MCF 10A (cell line): ENCODE measurements at places on chromosomes 2 and 18. TPM values are rescaled to one million over a fixed set of nuclear protein-coding genes. Genes with fewer than 3 reads are reported as not detected.

- DNase-seq = peak; percentile 13
Measured at GRCh38 chr2:144437636-144438035, 82.3 kb downstream of the ZEB2 start.

DNA sequence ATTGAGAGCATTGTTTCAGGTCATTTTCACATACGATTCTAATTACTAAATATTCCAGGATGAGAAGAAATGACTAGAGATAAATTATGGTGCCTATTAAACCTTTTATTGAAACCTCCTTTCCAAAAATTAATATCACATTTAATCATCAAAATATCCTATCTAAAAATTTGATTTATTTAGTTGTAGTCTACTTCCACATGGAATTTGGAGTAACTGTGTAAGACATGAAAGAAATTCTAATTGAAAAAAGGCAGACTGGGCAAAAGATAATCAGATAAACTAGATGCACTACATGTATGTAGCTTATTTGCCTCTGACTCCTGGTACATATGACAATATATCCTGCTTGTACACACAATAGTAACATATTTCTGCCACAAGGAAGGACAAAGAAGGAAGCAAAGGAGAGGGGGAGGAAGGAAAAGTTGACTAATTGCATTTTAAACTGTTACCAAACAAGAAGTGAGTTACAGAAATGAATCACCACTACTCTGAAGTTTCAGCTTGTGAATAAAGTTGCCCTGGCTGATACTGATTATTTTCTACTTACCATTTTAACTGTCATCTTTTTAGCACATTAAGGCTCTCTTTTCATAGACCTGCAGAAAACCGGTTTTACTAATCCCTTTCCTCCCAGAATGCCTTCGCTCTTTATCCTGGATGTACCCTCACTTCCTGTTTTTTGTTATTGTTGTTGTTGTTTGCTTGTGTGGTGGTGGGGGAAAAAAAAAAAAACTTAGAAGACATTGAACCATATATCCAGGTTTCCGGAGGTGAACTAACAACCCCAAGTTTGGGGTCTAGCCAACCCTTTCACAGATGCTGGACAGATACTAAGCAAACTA is 28.4 kb downstream of the NRXN1 start:
- DNase-seq = peak; percentile 23

GNLY gene
- total RNA-seq = not detected in 2 replicates

DNA sequence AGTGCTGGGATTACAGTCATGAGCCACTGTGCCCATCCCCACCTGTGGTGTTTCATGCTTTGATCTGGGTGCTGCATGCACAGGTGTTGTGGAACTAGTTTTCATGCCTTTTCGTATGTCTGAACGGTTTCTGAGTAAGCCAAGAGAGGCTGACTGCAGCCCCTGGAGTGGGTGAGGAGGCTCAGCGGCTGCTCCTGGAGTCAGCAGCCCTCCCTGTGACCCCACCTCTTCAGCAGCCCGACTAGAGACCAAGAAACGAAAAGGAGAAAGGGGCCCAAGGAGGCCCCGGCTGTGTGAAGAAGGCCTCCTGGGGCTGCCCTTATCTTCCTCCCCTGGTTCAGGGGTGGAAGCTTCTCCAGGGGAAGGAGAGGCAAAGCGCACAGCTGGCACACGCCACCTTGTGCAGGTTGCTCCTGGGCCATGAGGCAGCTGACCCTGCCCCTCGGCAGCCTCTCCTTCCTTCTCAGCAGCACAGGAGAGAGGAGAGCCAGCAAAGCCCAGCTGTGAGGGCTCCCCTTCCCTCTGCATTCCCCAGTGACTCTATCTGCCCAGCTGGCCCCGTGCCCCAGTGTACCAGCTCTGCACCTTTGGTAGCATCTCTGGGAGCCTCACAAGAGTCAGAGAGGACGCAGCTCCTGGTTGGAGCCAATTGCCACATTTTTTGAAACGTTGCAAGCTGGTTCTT is 182.5 kb upstream of the HS6ST1 start:
- DNase-seq = no peak

NRP2 gene
- 6.7 and 10.3 TPM in 2 replicates for total RNA-seq

DNA sequence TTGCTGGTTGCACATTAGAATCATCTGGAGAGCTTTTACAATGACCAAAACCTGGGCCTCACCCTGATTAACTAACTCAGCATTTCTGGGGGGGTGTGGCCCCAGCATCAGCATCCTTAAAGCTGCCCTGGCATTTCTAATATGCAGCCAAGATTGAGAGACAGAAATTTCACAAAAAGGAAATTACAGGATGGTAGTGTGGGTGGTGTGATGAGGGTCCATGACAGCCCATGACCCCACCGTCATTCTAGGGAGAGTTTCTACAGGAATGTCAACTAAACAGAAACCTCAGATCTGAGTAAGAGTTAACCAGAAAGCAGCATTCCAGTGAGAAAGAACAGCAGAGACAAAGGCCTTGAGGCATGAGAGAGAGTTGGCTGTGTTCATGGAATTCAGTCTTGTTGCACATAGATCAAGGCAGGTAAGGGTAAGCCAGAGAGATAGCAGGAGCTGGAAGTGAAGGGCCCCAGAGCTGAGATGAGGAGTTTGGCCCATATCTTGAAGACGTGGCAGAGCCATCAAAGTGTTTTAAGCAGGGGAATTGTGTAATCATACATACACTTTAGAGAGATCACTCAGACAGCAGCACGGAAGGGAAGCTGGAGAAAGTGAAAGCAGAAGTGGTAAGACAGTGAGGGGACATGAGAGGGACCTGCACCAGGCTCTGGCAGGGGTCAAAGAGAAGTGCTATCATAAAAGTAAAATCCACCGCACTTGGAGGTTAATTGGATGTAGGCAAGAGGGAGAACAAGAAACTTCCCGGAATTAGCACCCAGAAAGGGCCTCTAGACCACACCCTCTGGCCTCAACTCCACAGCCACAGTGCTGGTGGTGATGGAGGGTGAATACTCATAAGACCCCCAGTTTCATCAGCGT is 7.8 kb upstream of the TRABD2A start:
- peak; percentile 59 for DNase-seq

- DNase-seq = no peak
Measured at GRCh38 chr2:21356086-21356856, 232.5 kb downstream of the TDRD15 start.

- no peak for DNase-seq
Measured at GRCh38 chr2:210660-211059, 53.2 kb downstream of the SH3YL1 start.

DNA sequence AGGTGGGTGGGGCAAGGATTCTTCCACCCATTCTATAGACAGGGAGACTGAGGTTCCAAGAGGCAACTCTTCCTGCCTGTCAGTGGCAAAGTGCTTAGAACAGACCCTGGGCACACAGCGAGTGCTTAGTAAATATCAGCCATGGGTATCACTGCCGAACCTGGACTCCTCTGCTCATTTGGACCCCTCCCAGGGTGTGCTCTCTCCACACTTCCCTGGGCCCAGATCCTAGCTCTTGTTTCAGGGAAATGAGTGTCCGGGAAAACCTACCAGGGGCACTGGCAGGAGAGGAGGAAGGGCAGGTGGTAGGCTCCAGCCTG is 136.3 kb downstream of the CYP26B1 start:
- DNase-seq = no peak

SCRN3 gene
- total RNA-seq = 27.3 and 28.2 TPM in 2 replicates

DNA sequence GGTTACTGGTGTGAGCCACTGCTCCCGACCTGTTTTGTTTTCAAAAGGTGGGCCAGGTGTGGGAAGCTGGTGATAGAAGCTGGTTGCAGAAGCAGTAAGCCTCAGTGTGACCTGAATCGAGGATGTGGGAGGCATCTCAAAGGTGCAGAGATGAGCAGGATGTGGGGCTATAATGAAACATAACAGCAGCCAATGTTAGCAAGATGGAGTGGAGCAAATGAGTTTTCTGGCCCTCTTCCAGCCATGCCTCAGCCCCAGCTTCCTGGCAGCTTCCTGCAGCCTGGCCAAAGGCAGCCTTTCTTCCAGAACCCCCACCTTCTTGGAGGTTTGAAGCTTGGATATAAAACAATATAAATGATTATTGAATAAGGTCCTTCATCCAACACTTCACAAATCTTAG is 184.8 kb downstream of the NCK2 start:
- DNase-seq = no peak

- DNase-seq = no peak
Measured at GRCh38 chr2:36573165-36573564, 24.8 kb downstream of the FEZ2 start.

DNA sequence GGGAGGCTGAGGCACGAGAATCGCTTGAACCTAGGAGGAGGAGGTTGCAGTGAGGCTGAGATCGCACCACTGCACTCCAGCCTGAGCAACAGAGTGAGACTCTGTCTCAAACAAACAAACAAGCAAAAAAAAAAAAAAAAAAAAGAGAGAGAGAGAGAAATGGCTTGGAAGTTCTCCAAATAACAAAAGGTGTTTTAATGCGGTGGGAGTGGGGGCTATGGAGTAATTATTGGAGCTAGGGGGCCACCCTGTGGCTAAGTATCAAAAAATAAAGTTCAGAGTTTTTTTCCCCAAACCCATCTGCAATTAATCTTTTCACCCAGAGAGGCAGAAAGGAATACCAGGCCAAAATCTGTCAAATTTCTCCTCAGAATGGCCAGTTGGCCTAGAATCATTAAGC is 23.0 kb upstream of the CEP68 start:
- peak; percentile 22 for DNase-seq
